ENCODE measurements at places on chromosomes 13 and 19.

DNA sequence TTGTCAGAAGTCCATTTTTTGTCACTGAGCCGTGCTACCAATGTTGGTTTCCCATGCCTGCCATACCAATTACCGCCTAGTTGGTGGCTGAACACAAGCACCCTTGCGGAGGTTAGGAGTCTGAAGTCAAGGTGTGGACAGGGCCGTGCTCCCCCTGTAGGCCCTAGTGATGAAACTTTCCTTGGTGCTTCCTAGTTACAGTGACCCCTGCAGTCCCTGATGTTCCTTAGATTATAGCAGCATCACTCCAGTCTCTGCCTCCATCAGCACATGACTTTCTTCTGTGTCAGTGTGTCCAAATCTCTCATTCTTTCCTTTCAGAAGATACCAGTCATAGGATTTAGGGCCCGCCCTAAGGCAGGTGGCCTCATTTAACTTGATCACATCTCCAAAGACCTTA is 99.0 kb downstream of the MYO16 start:
- no peak for DNase-seq

- DNase-seq = no peak
These were observed 1006.5 kb downstream of the DIAPH3 start for GRCh38 chr13:59157181-59157580.

DNA sequence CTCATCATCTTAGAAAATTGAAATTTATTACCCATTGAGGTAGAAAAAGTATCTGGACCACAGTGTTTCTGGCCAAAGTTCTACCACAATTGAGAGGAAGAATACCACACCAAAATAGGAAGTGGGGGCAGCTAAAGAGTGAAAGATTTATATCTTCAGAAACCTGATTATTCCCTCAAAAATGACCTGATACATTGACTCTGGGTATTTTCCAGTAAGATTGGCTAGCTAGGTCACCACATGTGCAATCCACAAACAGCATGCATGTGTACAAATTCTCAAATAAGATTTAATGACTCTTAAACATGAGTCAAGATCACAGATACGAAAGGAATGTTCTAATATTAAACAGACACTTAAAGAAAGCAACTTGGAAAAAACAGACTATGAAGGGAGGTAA is 1516.2 kb upstream of the PCDH20 start:
- DNase-seq = no peak

GRCh38 chr13:46100191-46100815 is 4.5 kb downstream of the CPB2 start:
- no peak for DNase-seq

- DNase-seq = no peak
These were observed 129.1 kb downstream of the URI1 start for GRCh38 chr19:30070968-30071632.

GRCh38 chr13:81487151-81487550 is 1146.2 kb upstream of the SPRY2 start:
- no peak for DNase-seq

DNA sequence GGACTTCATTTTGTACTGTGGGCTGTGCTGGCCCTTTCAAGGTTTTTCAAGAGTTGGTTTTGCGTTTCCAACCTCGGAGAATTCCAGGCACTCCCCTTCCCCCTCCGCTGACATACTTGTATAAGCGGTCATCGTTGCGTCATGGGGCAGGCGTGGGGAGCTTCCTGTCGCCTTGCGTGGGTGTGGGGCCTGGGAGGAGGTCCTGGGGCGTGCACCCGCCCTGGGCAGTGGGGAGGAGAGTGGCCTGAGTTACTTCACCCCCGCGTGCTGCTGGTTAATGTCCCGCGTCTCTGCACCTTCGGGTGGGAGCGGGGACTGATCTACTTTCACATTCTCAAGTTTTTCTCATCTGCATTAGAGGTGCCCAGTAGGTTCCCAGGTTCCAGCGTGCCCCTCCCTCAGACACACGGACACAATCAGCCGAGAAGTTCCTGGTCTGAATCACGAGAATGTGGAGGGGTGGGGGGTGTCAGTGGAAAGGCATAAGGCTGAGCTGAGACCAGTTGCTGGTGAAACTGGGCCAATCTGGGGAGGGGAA is 4.1 kb downstream of the IER2 start:
- no peak for DNase-seq

DNA sequence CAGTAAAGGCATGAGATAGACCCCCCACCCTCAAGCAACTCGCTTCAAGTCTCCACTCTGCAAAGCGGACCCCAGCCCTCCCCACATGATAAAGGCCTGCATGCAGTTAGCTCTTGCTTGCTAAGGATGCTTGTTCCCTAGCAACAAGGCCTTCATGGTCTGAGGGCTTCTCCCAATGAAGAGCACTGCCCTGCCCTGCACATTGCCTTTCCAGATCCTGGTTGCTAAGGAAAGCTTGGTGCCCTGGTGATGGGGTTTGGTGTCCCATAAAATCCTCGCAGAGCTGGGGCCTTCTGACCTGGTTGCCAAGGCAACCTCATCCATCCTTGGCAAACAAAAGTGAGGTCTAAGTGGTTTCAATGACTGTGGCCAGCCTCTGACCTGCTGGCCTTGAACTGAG is 6.0 kb downstream of the DBP start:
- no peak for DNase-seq

- DNase-seq = no peak
These were observed 657.8 kb downstream of the SLITRK6 start for GRCh38 chr13:85141401-85141800.

- no peak for DNase-seq
These were observed 80.5 kb downstream of the GADD45B start for GRCh38 chr19:2556221-2557092.

DNA sequence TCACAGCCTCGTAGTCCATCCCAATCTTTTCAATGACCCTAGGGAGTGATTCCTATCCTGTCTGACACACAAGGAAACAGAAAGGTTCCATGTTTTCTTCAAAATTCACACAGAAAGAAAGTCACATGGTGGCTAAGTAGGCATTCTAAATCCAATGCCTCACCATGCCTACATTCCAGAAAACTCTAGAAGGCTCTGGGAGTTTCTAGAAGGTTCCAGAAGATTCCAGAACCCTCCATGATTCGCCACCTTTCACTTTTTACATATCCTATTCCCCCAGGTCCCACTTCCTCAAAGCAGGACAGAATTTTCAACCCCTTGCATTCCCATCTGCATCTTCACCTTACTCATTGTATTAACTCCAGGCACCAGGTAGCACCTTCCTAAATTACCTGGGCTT is 23.1 kb downstream of the GNG7 start:
- no peak for DNase-seq

- peak; percentile 14 for DNase-seq
These were observed 19.9 kb upstream of the FBXO27 start for GRCh38 chr19:39052243-39052746.

GRCh38 chr13:97352815-97353214 is 81.2 kb upstream of the RAP2A start:
- no peak for DNase-seq

DNA sequence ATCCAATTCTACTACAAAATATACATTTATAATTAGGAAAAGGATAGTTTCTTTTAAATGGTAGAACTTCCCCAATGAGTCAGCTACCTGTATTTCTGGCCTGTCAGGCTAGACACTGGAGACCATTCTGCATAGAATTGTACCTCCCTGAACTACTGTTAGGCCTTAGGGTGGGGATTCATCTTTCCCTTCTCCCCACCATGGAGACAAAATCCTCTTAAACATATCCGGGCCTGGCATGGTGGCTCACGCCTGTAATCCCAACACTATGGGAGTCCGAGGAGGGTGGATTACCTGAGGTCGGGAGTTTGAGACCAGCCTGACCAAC is 24.5 kb upstream of the TPT1 start:
- DNase-seq = no peak

DNA sequence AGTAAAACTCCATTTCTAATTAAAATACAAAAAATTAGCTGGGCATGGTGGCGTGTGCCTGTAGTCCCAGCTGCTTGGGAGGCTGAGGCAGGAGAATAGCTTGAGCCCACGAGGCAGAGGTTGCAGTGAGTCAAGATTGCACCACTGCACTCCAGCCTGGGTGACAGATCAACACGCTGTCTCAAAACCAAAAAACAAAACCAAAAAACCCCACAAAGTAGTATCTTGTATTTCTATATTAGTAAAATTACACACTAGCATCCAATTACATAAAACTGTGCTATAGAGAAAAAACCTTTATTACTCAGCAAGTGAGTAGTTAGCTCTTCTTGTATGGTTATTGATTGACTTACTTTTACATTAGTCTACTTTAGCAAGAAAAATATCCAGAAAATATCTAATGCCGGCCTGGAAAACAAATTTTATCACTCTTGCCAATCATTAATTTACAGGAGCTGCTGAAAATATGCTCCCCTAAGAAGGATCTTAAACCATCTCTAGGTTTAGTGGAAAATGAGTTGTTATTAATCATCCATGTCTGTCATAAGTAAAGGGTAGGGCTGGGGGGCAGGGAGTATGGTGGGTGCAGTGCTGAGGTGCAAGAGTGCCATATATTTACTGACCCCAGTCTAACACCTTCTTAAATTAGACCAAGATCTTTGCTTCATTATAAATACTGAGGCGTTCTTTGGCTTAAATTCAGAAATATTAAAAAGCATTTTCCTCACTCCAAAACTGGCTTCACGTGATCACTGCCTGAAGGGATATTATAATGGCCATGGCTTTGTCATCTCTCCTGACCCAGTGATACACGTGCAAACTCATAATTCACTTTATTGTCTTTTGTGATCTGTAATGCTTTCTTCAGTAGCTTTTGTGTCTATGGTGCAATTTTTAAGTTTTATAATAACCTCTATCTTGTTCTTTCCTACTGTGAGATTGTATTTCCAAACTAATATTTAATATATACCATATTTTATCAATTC is 44.1 kb downstream of the UBL3 start:
- DNase-seq = no peak

DNA sequence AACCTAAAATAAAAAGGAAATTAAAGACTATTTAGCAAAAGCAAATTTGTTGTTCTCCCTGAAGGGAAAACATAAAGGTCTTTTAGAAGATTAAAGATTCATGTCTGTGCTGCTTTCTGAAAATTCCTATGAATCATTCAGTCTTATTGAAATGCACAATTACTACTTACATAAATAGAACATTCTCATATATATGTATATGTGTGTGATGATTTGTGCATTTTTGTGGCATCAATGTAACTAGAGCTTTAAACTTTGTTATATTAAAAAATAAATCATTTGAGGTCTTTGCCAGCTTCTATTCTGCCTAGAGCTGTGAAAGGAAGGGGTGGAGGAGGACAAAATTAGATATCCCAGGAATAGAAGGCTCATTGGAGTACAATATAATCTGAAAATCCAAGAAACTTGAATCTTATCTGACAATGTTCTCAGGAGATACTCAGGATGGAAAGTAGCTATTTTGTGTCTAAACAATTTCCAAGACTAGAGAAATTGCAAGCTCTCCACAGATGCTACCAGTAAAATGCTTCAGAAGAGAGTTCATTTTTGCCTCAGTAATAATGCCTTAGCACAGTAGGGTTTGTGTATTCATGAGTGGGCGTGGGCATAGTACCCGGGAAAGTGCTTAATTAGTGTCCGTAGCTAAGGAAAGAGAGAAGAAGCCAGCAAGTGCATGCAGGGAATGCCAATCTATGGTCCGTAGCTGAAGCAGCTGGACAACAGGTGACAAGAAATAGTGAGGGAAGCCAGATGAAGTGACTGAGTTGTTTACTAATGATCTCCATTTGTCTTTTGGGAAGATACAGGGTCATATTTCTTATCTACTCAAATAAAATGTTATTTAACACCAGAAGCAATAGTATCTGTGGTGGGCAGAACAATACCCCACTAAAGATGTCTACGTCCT is 395.5 kb upstream of the NBEA start:
- DNase-seq = no peak

DNA sequence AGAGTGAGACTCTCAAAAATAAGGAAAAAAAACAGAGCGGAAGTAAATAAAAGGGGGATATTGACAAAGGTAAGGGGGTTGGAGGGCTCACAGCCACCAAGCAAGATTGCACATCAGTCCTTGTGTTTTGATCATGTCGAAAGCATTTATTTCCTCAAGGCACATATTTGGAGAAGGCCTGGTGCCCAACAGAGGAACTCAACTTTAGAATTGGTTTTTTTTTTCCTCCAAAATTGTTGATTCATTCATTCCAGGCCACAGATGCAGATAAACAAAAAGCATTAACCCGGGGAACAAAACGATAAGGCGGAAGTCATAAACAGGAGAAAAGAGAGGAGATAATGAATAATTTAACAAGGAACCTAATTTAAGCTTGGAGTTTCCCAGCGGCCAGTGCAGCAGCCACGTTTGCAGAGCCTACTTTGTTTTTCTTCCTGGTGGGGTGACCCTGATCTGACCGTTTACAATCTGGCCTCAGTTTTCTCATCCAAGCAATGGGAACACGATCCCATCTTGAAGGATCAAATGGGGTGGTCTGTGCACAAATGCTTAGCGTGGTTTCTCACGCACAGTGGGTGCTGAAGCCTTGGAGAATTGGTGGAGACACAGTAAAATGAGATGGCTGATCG is 2.1 kb upstream of the PTPRS start:
- DNase-seq = no peak

GRCh38 chr13:27408074-27408473 is 16.3 kb upstream of the GTF3A start:
- DNase-seq = no peak

DNA sequence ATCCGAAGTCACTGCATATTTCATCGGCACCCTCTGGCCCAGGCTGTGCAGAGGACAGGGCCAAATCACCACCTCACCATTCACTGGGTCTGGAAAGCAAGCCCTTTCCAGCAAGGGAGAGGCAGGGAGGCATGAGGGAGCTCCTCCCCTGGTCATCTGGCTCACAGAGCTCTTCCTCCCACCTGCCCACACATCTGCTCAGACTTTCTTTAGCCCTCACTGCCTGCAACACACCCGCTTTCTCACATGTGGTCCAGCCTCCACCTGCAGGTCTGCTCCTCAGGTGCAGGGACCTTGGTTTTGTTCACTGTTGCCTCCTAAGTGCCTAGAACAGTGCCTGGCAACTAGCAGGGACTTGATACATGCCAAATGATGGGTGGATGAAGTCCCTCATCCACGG is 21.0 kb upstream of the SLC35E1 start:
- no peak for DNase-seq

- DNase-seq = no peak
These were observed 6.8 kb downstream of the SLC8A2 start for GRCh38 chr19:47464675-47465419.

GRCh38 chr13:44843403-44843802 is 145.9 kb downstream of the NUFIP1 start:
- DNase-seq = no peak

GRCh38 chr13:67036699-67037457 is 193.3 kb downstream of the PCDH9 start:
- no peak for DNase-seq

GRCh38 chr13:110431425-110432294 is 124.6 kb downstream of the COL4A2 start:
- no peak for DNase-seq

GRCh38 chr13:27853335-27853734 is 61.1 kb downstream of the GSX1 start:
- DNase-seq = no peak

DNA sequence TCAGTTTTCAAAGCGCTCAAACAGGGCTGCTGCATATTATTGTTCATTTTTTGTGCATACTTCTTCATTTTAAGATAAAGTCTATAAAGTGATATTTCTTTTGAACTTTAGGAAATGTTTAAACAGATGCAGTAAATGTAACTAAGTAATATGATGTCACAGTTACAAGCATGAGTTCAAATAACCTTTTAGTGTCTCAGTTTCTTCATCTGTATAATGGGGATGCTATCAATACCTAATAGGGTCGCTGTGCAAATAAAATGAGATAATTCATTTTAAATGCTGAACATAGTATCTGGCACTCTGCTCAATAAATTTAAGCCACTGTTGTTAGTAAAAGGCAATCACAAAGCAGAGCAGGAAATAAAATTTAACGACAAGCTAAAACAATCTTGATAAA is 97.5 kb downstream of the UGGT2 start:
- DNase-seq = no peak

GRCh38 chr13:85535316-85536084 is 263.7 kb downstream of the SLITRK6 start:
- DNase-seq = no peak

All from GOT3 (cell line).